Fibroblast of the conjunctiva (primary cell): ENCODE measurements at places on chromosomes 11 and 22.
A peak's percentile ranks its signal among the peaks of the same experiment; 100 is the strongest.

GRCh38 chr22:44204739-44205515, 24.2 kb downstream of the PARVG start:
- DNase-seq = no peak

DNA sequence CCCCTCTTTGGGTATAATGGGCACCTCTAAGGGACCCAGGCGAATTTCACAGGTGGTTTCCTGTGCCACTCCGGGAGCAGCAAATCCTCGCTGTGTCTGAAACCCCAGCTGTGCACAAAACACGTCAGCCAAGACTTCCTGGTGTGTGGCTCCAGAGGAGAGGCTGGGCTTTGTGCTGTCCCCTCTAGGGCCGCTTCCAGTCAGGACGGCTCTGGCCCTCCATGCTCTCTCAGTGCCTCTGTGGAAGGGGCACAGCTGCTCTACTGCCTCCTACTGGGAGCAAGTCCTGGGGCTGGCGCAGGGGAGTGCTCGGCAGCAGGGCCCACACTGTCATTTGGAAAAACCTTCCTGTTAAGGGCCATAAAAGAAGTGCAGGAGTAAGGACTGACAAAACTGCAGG, 23.7 kb upstream of the ARFGAP3 start:
- no peak for DNase-seq

- peak; percentile 45 for DNase-seq
Measured at GRCh38 chr11:6703247-6704063, 20.3 kb upstream of the MRPL17 start.

- no peak for DNase-seq
Measured at GRCh38 chr11:36126678-36127077, 162.5 kb downstream of the COMMD9 start.

- DNase-seq = no peak
Measured at GRCh38 chr11:3989276-3989920, 105.2 kb upstream of the RRM1 start.

- no peak for DNase-seq
Measured at GRCh38 chr22:17949642-17950473, 74.5 kb downstream of the MICAL3 start.

GRCh38 chr11:99260696-99261095, 239.9 kb downstream of the CNTN5 start:
- DNase-seq = no peak

- no peak for DNase-seq
Measured at GRCh38 chr22:47051441-47052071, 289.1 kb downstream of the TBC1D22A start.
